A172 (cell line): ENCODE measurements at places on chromosomes 11 and 22.
A peak's percentile ranks its signal among the peaks of the same experiment; 100 is the strongest.

GRCh38 chr11:67030976-67031375 is 8.0 kb downstream of the SYT12 start:
- DNase-seq: no peak

GRCh38 chr11:47908198-47908597 is 60.0 kb upstream of the NUP160 start:
- no peak for DNase-seq

GRCh38 chr11:16126362-16126761 is 230.0 kb downstream of the SOX6 start:
- DNase-seq: no peak

GRCh38 chr11:99066618-99067317 is 46.0 kb downstream of the CNTN5 start:
- no peak for DNase-seq

DNA sequence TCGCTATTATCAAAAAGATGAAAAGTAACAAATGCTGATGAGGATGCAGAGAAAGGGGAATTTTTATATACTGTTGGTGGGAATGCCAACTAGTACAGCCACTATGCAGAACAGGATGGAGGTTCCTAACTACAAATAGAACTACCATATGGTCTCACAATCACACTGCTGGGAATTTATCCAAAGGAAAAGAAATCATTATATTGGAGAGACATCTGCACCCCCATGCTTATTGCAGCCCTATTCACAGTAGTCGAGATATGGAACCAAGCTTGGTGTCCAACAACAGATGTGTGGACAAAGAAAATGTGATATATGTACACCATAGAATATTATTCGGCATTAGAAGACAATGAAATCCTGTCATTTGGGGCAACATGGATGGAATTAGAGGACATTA is 19.6 kb upstream of the POU2AF2 start:
- DNase-seq: no peak

DNA sequence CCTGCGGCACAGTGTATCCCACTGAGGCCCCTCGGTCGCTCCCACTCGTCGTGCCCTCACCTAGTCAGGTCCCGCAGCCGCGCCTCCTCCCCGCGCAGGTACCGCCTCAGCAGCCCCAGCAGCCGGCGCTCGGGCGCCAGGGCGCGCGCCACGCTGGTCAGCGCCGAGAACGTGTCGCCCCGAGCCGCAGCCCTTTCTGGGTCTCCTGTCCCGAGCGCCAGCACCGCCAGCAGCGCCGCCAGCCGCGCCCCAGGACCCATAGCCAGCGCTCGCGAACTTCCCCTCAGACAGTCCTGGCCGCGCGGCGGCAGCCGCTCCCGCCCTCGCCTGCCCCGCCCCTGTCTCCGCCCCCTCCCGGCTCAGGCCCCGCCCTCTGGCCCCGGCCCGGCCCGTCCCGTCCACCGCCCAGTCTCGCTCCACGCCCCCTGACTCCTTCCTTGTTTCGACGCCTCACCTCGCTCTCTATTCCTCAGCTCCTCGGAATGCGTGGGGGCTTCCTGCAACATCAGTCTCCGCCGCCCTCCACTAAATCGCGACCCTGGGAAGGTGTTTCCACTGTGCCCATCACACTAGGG is at the start of gene P4HA3:
TSS of gene P4HA3 (minus strand) at position 289 of the 575 bp plus-strand sequence. CDS start at position 260, 29 bp downstream.
- no peak for DNase-seq

GRCh38 chr22:46737105-46737975 is 712 bp downstream of the CERK start:
- no peak for DNase-seq

GRCh38 chr22:50548040-50548920 is 2.6 kb downstream of the KLHDC7B start:
- no peak for DNase-seq

- DNase-seq: peak; percentile 61
Measured at GRCh38 chr22:20020533-20021195, at the start of gene TANGO2. TANGO2 (plus strand) TSS chr22:20021110; CDS start chr22:20036799, 15,689 bp downstream.

DNA sequence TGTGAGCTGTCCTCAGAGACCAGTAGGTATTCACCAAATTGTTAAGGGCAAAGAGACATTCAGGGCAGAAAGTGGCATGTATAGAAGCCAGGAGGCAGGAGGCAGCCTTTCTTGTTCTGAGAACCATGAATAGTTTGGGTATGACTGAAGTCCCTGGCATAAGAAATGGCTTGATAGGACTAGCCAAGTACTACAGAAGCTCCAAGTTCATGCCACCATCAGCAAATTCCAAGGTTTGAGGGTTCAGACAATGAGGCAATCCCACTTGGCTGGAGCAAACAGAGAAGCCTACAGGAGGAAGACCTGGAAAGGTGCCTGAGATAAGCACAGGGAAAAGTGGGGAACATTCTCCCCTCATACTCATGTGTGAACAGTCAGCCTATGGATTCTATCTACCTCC is 25.8 kb downstream of the XRRA1 start:
- no peak for DNase-seq

- DNase-seq: no peak
Measured at GRCh38 chr11:121613724-121614123, 161.0 kb upstream of the SORL1-AS1 start.

- DNase-seq: peak; percentile 20
Measured at GRCh38 chr11:75174781-75175370, 24.0 kb downstream of the SLCO2B1 start.

GRCh38 chr11:71962428-71963038 is 33.7 kb downstream of the RNF121 start:
- DNase-seq: peak; percentile 56

DNA sequence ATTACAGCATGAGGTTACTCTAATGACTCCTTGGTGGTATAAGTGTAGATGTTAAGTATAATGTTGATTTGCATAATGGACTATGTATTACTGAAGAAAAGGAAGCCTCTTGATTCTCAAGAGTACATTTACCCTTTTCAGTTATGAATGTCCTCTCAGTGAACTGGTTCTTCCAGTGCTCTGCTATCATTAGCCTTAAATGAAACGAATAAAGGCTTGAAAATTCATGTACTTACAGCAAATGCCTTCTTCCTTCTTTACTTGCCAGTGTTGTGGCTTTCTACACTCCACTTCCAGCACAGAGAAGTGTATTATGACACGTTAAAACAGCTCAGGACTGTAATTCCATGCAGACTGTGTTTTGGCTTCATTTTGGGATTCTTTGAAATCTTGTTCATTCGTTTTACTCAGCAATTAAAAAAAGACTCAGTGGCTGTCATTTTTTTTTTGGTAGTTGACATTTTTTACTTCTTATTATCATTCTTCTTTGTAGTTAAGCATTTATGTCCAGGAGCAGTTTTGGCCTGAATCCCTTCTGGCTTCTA is 96.9 kb downstream of the MTMR3 start:
- DNase-seq: no peak

DNA sequence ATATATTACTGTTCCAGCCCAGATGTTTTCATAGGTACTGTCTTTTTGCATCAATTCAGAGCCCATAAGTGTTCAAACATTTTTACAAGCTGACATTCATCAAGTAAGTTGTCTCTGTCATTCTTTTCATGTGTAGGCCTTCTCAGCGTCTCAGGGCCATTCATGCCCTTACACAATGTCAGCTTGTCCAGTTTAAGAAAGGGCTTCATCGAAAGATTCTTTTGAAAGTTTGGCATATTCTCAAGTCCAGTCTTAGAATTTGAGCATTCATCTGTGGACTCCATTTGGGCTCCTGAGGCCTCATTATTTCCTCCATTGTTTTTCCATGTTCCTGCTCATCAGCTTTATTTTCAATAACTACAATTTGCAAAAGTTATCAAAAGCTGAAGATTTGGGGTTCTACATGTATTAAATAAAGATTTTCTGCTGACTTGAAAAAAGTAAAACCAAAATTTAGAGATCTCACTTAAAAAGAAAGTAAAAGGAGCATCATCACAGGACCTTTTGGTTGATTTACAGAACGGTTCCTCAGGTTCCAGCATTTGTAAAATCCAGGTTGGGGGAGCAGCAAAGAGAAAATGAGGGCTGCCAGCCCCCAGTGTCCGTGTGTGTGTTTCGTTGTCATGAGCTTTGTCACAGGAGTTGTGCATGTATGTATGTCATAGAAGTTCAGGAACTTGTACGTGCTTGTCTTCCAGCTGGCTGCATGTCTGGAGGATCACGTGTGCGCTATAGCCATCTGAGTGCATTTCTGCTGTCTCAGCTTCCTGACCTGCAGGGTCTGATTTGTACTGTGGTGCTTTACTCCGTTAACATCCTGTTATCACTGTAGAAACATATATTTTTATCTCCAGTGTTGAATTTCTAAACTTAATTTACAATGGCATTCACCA is 15.6 kb downstream of the MOV10L1 start:
- no peak for DNase-seq

GRCh38 chr22:39429916-39430575 is 26.8 kb upstream of the MGAT3 start:
- DNase-seq: no peak

DNA sequence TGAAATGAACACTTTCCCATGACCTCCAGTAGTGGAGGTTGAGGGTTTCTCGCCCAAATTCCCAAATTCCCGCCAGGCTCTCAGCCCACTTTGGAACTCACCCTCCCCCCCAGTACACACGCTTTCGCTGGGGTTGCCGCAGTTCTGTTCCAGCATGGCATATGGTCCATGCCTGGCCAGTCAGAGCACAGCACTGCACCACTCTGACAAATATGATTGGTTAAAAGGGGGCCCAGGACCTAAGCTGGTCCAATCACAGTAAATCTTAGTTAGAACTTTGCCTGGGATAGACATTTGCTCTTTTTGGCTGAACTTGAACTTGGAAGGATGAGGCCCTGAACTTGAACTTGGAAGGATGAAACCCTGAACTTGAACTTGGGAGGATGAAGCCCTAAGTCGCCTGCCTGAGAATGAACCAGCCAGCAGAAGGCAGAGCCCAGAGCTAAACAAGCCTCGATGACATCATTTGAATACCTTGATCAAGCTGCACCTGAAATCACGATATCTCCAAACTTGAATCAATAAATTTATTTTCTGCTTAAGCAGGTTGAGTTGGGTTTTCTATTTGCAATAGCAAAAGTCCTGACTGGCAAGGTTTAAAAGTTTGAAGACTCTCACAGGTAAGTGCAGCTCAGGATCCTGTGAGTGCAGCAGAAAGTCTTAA is 12.6 kb upstream of the SSTR3 start:
- no peak for DNase-seq

DNA sequence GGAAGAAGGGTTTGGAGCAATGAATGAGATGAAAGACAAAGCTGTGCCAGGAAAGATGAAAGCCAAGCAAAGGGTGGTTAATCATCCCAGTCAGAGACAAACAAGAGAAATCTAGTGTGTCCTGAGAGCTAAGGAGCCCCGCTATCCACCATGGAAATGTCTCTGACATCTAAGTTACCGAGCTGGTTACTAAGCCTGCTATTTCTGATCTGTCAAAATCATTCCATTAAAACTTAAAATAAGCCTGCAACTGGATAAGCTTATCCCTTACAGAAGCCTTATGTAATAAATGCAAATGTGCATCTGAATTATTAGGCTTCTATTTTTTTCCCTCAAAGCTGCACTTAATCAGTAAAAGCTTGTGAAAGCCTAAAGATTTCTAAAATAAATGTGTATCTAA is 22.1 kb upstream of the SESN3 start:
- DNase-seq: no peak

DNA sequence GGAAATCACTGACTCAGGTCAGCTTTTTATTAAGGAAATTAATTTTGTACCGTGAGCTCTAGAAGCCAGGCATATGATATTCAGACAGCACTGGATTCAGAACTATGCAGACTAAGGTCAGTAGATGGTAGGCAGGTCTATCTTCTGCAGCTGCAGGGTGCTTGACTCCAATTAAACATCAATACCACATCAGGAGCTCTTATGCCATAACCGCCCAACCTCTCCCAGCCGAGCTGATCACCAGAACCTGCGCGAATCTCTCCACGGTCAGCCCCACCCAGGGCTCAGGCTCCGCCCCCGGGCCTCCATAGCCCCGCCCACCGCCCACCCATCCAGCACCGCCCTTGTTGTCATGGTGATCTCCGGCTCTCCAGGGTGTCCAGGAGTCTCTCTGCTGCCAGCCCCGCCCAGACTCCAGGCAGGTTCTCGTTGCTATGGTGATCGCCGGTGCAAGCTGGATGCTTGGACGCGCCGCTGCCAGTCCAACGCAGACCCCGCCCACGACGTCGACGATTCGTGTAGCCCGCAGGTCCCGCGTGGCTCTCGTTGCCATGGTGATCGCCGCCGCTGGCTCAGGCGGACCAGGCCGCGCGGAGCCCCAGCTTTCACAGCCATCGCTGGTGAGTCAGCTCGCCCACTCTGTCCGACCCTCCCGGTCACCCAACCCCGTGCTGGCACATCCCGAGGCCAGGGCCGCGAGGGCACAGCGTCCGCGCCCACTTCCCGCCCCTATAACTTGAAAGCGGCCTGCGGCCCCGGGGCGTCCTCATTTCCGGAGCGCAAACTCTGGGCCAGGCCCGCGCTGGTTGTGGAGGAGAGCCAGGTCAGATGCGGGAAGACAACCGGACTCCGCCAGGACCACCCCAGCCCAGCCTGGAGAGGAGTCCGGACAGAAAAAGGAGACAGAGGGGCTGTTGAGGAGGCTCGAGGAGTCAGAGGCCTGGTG is at the start of gene RAB36:
TSS of gene RAB36 (plus strand) at position 546 of the 946 bp plus-strand sequence. CDS start 1,140 bp downstream, outside the sequence.
- peak; percentile 94 for DNase-seq

DNA sequence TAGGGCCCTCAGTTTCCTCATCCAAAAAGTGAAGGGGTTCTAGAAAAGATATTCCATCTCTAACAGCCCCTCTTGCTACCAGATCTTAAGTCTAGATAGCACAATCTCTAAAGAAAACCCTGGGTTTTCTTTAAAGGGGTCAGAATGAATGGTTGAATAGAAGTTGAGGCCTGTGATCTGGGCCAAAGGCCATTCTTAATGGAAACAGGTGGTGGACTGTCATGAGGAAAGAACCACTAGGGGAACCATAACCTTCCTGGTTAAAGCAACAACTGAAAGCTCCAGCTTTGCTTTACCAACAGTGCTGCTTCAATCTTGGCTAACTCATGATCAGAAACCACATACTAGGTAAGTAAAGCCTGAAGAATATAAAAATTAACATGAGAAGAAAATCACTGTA is 1.8 kb downstream of the CELF1 start:
- peak; percentile 36 for DNase-seq

DNA sequence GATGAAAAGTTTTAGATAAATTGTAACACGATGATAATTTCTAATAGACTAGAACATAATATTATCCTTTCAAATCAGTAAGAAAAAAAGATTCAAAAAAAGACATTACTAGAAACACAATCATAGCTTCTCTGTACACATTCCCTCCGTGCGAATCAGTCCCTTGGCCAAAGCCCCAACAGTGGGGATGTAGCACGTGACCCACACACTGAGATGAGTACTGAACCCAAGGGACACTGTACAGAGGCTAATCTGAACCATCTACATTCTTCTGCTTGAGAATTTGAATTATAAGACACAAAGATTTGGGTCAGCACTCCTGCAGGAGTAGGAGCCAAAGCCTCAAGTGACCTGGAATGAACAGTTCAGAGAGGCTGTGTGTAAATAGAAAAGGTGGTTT is 353.7 kb downstream of the INSC start:
- no peak for DNase-seq

- no peak for DNase-seq
Measured at GRCh38 chr11:7275133-7275532, 23.4 kb downstream of the SYT9 start.

- no peak for DNase-seq
Measured at GRCh38 chr11:65014726-65015227, 817 bp downstream of the ARL2 start.

GRCh38 chr11:63564056-63564774 is 1.0 kb upstream of the PLAAT2 start:
- DNase-seq: no peak

- no peak for DNase-seq
Measured at GRCh38 chr22:23313791-23314567, 133.7 kb downstream of the BCR start.
